ENCODE measurements at places on chromosomes 11 and 22.
A peak's percentile ranks its signal among the peaks of the same experiment; 100 is the strongest.

DNA sequence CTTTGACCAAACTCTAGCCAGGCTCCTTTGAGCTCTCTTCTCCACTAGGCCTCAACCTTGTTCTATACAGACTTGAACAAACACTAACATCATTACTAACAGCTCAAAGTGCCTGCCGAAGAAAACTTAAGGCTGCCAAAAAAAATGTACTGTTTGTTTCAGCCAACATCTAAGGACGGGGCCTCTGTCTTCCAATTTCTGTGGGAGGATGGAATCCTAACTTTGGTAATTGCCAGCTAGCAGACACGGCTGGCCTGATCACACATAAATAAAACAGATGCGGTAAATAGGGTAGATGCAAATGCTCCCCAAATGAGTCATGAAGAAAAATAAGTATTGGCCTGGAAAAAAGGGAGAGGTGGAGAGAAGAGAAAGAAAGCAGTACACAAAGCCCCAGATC lies 394.3 kb downstream of the TMEM135 start:
- DNase-seq: peak; percentile 57

DNA sequence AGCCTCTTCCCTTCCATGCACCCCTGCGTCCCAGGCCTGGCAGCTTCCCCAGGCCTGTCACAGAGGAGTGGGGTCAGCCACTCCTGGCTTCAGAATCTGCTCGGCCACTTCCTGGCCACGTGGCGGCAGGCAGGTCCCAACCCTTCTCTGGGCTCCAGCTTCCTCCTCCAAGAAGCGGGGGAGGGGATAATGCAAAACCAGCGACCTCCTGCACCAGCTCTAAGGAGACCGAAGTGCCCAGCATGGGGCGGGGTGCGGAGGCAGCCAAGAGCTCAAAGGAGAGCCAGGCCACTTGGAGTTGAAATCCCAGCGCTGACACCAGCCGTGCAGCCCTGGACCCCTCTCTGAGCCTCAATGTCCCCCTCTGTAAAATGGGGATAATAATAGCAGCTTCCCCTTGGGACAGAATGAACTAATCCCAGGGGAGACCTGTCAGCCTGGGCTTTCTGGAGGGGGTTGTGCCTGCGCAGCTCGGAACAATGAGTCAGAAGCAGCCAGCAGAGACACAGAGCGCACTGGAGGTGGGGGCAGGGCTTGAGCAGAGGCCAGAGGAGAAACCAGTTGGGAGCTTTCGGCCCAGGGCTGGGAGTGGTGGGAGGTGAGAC lies 22.8 kb upstream of the PICK1 start:
- DNase-seq: peak; percentile 96

DNA sequence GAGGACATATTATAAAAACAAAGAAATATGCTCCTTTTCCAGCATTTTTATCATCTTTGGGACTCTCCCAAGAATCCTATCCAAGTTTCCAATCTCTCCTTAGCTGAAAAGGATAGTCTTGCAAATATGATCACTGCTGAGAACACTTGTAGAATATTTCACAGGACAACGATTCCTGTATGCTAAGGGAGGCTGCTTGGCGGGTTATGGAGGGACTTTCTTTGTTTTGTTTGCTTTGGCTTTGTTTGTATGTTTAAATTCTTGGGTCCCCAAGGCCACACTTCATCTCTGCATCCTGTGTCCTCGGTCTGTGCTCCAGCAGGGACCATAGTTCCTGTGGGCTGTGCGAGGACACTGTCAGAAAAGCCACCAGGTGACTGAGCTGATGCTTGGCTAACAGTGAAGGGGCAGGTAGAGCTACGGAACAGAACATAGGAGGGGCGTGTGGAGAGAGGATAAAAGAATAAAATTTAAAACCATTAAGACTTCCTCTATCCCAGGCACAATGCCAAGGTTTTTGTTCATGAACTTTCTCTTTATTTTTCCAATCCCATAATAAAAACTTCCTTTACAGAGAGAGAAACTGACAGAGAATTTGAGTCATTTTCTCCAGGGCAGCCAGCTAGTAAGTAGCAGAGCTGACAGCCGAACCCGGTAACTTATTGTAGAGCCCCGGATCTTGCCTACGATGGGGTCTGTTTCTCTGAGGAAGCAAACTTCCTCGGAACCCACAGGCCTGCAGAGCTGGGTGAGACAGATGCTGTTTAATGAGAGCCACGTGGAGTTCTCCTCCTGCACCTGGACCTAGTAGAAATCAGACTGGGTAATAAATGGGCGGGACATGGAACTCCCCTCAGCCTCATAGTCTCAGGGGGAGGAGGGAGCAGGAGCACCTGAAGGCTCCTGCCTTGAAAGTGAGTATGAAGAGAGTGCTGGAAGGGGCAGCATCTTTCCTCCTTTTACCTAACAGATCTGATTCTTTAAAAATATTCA lies at the start of gene IZUMO1R:
IZUMO1R (plus strand) TSS at position 615 of the 993 bp plus-strand sequence. CDS start 1,057 bp downstream, outside the sequence.
- DNase-seq: no peak

GRCh38 chr22:43488031-43488866 lies 76.4 kb downstream of the MPPED1 start:
- DNase-seq: no peak

- DNase-seq: no peak
Measured at GRCh38 chr11:112166562-112166961, 610 bp upstream of the TEX12 start.

GRCh38 chr11:62012451-62012831 lies 45.0 kb upstream of the FTH1 start:
- DNase-seq: no peak

GRCh38 chr22:49873228-49873940 lies 19.7 kb downstream of the ZBED4 start:
- DNase-seq: no peak

- no peak for DNase-seq
Measured at GRCh38 chr11:68990995-68991780, 10.4 kb upstream of the MRGPRD start.

GRCh38 chr11:78331711-78332110 lies 85.9 kb downstream of the GAB2 start:
- no peak for DNase-seq

GRCh38 chr11:18668131-18668530 lies 30.4 kb upstream of the TMEM86A start:
- DNase-seq: no peak

DNA sequence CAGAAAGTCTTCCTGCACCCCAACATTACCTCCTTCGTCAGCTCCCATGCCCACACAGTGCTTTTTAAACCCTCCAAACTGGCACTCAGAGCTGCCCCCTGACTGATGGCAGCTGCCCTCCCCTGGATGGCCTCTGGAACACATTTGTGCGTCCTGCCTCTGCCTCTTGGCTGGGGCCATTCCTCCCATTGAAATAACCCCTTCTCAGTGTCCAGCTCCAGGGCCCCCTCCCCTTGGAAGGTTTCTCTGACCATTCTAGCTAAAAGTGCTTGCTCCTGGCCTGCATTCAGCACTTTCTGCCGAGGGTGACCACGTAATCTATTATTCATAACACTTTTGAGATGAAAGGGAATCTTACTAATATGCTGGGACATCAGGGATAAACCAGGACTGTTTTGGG lies 130.0 kb downstream of the PARVA start:
- no peak for DNase-seq

DNA sequence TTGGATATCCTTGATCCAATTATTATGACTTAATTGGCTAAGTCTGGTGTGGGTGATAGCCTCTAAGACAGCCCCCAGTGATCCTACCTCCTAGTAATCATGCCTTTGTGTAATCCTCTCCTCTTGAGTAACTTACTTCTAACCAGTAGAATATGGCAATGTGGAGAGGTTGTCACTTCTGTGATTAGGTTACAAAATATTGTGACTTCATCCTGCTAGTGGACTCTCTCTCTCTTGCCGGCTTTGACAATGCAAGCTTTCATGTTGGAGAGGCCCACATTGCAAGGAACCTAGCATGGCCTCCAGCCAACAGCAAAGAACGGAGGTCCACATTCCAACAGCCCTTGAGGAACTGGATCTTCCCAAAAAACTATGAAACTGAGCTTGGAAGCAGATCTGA lies 19.5 kb downstream of the YPEL4 start:
- no peak for DNase-seq

DNA sequence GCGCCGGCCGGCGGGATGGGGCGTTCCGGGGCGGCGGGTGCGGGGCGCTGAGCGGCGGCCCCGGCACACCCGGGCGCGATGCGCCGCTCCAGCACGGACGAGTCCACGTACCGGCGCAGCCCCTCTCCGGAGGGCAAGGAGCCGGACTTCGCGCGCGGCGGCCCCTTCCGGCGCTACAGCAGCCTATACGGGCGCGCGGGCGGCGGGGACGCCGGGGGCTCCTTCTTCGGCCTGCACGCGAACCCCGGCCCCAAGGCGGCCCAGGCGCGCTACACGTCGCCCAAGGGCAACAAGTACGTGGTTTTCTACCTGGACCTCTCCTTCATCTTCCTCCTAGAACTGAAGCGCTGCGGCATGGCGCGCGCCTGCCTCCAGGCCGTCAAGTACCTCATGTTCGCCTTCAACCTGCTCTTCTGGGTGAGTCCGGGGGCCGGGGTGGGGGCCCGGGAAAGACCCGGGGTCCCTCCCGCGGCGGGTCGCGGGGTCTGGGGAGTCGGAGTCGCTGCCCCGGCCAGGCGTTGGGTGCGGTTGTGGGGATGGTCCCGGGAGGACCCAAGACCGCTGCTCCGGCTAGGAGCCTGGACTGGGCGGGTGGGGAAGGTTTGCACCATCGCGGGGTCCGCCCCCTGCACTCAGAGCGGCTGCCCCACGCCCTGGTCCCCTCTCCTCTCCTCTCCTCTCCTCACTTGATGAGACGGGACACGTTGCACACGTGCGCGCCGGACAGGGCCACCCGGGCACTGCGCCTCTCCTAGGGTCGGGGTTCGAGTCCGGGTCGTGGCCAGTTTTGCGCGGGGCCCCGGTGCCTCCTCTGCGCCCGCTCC lies 7.5 kb downstream of the TSPAN4 start:
- DNase-seq: no peak

DNA sequence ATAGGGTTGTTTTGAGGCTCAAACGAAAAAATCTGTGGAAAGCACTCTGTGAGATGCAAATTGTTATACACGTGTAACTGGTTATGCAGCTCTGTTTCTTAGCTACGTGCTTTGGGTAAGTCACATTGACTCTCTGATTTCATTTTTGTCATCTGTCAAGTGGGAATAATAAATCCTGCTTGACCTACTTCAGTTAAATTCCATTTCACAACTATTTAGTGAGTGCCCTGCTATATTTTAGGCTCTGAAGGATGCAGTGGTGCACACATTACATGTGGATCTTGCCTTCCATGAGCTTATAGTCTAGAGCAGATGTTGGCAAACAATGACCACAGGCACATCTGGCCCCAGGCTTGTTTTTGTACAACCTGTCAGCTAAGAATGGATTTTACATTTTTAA lies 133.6 kb upstream of the PLET1 start:
- DNase-seq: no peak

DNA sequence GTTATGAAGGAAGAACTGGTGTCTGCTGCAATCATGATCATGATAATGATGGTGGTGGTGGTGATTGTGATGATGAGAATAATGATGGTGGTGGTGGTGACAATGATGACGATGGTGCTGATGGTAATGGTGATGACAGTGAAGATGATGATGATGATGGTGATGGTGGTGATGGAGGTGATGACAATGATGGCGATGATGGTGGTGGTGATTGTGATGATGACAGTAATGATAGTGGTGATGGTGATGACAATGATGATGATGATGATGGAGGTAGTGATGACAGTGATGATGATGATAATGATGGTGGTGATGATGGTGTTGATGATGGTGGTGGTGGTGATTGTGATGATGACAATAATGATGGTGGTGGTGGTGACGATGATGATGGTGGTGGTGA lies 52.8 kb upstream of the ANO1 start:
- DNase-seq: no peak

Data from AG08396 (cell line).